ENCODE measurements at places on chromosomes 13 and 19.

DNA sequence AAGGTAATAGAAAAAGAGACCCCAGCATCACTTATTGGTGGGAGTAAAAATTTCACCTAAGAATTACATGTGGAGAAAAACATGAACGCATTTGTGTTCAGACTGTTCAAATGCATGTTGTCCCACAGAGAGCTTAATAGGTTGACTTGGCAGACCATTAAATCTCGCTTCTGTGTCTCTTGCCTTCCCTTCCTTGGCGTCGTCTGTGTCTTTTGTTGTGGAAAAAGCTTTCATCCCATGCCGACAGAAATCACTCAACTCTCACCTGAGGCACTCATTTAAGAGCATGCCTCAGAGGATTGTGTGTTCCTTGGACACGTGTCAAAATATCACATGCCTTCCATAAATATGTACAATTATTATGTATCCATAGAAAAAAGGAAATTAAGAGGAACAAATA lies 24.4 kb upstream of the CACNA1A start:
- DNase-seq, result no peak

DNA sequence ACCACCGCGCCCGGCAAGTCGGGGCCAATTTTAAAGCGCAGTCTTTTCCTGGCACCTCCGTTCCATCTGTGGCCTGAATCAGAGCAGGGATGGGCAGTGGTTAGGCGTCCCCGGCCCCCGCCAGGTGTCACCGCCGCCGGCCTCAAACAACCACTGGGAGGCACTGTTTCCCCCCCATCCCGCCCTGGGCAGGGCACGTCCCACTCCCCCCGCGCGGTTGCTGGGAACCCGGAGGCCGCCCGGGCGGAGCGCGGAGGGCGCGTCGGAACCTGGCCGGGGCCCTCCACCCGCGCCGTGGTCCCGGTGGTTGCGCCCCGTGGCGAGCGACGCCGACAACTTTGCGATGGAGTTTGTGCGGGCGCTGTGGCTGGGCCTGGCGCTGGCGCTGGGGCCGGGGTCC lies at the start of gene GRIN3B:
Gene GRIN3B, plus strand, starts transcription at position 325 of the 400 bp plus-strand sequence. Its CDS starts 19 bp downstream, at position 344.
- DNase-seq, result peak; percentile 67

- DNase-seq, result no peak
Observed at GRCh38 chr13:66585669-66586203, 644.4 kb downstream of the PCDH9 start.

DNA sequence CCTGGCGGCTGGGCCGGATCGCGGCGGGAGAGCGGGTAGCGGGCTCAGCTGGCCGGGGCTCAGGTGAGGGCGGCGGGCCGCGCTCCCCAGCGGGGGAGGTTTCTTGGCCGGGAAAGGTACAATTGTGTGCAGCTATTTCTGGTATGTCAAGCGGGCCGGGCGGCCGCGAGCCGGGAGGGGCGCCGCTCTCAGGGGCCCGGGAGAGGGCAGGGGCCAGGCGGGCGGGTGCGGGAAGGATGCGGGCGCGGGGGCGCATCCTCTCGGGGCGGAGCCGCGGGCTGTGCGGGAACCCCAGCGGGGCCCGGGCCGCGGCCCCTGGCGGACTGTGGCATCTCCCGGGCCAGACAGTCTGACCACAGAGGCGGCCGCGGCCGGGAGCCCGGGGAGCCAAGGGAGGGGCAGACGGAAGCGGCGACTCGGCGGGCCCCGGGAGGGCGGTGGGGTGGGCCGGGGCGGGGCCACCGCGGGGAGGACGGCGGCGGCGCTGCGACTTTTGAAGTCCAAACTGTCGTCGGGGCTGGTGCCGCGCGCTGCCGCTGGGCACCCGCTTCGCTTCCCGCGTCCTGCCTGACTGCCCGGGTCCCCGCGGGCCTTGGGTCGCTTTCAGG lies at the start of gene LMO7:
Gene LMO7, plus strand, starts transcription at position 503 of the 608 bp plus-strand sequence. CDS start 328 bp downstream, outside the sequence.
- DNase-seq, result peak; percentile 35

DNA sequence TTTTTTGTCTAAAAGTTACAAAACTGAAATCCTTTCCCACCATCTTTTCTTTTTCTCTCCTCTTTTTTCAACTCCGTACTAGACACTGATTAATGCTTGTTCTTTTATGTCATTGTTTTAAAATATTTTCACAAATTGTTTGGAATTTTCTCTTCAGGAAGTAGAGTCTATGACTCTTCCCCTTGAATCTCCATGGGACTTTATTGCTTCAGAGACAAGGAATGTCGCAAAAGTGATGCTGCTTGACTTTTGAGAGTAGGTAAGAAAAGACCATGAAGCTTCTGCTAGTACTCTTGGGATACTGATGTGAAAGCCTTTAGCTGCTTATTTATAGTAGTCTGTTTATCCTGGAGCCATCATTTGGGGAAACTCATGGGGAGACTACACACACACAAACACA lies 260.1 kb upstream of the SLC10A2 start:
- DNase-seq, result no peak

DNA sequence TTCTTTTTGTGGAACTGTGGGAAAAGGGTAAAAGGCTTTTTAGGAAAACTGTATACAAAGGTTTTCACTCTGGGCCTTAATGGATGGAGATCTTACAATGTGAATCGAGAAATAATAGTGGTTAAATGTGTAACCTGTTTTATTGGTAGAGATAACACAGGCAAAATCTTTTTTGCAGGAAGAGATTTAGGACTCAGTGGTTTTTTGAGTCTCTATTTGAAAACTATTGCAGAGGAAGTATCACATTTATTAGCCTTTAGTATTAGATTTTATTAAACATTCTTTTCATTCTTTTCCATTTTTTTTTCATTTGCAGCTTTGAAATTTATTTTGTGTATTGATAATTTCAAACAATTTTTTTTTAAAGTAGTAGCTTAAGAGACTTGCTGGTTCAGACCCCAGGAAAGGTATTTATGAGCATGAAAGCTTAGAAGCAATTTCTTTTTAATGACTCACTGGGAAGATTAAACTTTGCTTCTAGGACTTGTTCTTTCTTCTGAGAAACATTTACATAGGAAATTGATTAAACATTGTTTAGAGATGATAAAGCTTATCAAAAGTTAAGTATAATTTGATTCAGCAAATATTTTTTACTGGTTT lies 10.5 kb downstream of the KLF5 start:
- no peak for DNase-seq

GRCh38 chr13:74134777-74135325 lies 647 bp upstream of the KLF12 start:
- peak; percentile 21 for DNase-seq

DNA sequence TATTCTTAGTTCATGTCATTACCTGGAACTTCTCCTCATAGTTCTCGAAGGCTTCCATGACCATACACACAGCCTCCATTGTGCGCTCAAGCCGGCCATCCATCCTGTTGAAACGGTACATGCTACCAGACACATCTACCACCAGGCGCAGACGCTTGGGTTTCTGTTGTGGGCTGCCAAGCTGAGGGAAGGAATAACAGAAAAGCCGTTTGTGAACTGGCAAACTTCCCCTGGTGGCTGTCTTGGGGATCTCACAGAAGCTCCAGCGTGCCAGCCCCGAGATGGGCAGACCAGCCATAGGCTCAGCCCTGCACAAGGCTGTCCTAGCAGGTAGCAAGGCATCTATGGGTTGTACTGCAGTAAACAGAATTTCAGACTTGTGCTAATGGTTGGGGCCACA lies 130.1 kb downstream of the RGCC start:
- no peak for DNase-seq

DNA sequence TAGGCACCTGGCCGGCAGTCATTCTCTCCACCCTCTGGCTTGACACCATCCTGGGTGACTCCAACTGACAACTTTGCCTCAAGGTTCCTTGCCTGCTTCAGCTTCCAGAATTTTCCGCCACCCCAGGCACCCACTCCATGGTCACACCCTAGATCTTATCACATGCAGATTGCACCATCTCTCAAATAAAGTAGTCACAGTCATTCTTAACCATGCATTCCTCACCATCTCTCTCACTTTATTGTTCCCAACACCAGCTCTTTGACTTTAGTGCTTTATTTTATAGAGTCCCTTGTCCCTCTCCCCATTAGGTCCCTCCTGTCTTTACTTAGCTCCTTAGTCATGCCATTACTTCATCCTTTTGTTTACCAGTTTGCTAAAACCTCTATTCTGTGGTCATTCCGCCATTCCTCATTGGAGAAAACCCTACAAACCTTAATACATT lies 351.7 kb downstream of the SPRY2 start:
- no peak for DNase-seq

DNA sequence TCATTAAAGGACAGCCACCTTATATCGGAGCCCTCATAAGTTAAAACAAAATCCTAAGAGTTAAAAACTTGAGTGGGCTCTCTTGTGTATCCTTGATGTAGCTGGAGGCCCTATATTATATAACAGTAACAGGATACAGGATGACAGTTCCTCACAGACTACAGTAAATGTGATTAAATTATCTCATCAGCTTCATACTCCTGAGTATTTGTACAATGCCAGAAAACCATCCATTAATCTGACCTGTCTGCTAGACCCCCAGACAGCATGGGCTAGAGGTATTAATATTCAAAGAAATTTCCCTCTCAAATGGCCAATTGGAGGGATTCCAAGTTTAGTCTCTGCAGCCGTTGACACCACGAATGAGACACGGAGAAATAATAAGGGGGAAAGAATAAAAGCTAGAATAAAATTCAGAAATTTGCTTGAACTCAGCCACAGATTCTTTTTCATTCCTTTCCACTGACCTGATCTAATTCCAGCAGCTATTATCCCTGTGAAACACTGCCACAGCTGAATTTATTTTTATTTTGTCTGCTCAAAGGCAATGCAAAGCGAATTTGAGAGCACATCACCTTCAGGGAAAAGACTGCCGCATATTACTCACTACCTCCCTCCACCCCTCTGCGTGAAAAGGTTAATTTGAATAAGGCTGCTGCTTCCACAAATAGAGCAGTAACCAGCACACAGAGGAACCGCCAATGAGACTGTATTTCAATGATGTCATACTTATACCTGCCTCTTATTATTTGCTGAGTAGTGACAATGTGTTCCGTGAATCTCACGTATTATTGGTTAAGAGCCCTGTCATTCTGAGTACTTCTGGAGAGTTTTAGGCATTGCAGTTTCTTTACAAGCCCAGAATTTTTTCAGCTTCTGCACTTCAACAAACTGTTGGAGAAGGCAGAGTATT lies 155.9 kb upstream of the KLF12 start:
- peak; percentile 36 for DNase-seq

GRCh38 chr13:66365101-66365500 lies 865.0 kb downstream of the PCDH9 start:
- DNase-seq, result no peak

DNA sequence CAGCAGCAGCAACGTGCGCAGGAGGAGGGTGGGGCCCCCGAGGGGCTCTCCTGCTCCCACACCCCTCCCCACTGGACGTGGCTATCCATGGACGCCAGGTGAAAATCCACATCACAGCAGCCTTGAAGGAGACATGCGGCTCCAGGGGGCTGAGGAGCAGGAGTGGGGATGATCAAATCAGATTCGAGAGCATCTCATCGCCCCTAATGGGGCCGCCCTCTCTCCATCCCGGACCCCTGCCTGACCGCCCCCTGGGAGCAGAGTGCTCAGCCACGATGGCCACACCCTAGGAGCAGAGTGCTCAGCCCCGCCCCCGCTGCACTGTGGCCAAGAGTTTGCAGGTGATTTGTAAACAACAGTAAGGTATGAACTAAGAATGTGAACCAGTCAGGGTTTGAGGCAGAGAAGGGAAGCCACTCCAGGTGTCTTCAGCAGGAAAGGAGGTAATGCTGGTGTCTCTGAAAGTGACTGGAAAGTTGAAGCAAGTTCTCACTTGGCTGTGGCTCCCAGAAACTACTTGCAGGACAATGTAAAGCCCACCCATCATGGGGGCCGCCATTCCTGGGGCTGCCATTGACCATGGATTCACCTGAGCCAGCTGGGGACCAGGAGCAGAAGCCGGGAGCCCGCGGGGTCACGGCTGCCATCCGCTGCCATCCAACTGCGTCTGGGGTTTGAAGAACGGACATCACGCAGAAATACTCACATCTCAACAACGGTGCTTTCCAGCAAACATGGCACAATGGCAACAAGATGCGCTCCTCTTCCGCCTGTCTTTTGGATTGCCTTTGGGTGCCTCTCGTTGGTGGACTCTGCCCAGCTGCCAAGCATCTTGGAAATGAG lies 71.8 kb downstream of the SPACA7 start:
- DNase-seq, result no peak

DNA sequence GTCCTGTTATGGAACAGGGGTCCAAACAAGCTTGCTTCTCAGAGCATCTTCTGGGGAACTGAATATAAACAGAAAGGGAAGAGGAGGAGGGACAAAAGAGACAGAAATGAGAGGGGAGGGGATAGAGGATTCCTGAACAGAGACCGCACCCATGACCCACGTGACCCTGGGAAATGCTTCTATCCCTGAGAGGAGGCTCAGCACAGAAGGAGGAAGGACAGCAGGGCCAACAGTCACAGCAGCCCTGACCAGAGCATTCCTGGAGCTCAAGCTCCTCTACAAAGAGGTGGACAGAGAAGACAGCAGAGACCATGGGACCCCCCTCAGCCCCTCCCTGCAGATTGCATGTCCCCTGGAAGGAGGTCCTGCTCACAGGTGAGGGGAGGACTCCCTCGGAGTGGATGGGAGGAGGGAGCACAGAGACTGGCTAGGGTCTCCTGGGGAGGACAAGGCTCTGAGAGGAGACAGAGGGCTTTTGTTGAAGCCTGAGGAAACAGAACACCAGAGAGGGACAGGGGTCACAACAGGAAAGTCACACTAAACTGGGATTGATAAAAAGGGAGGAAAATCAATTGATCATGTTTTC lies at the start of gene CEACAM6:
Gene CEACAM6, plus strand, starts transcription at position 203 of the 586 bp plus-strand sequence. Its CDS starts 109 bp downstream, at position 312.
- no peak for DNase-seq

DNA sequence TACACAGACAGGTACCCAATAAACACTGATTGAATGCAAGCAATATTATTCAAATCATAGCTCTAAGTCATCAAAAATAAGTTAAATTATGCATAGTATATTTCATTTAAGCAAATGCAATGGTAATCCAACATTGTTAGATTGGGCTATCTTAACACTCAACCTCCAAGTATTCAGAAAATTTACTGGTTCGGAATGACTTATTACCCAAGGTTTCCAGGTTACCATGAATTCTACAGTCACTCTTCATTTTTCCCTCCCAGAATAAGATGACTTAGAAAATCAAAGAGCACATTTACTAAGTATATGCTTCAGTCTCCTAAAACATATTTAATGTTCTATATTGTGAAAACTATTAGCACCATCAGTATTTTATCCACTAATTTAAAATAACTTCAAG lies 6.0 kb downstream of the UBL3 start:
- no peak for DNase-seq

DNA sequence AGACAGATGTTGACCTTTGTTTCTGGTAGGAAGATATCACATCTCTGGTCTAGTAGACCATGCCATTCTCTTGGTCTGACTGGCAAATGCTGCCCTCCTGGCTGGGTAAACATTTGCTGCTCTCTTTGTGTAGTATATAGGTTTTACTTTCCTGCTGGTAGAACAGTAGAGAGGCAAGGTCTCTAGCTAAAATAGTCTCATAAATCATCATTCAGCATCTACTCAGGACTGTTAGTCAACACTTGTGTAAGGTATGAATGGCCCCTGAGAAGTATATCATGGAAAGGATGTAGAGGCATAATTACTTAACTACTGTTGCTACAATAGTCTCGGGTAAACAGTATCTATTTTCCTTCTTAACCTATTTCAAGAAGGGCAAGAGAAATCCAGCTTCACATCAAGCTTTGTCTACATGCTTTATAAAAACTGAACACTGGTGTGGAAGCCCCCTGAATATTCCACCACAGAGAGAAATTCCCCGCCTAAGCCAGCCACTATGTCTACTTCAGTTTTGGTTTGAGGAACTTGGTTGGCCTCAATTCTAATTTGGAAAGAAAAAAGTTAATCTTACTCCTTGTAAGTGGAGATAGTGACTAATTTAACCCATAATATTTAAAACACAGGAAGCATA lies 18.4 kb upstream of the MYCBP2 start:
- DNase-seq, result no peak

GRCh38 chr19:32201636-32202051 lies 143.8 kb upstream of the ZNF507 start:
- DNase-seq, result no peak
